Vagina (tissue), 2 donors: ENCODE measurements at places on chromosomes 5 and 9.
A peak's percentile ranks its signal among the peaks of the same experiment; 100 is the strongest.

- DNase-seq: no peak
These were observed 23.7 kb downstream of the TRAF1 start for GRCh38 chr9:120902569-120903535.

DNA sequence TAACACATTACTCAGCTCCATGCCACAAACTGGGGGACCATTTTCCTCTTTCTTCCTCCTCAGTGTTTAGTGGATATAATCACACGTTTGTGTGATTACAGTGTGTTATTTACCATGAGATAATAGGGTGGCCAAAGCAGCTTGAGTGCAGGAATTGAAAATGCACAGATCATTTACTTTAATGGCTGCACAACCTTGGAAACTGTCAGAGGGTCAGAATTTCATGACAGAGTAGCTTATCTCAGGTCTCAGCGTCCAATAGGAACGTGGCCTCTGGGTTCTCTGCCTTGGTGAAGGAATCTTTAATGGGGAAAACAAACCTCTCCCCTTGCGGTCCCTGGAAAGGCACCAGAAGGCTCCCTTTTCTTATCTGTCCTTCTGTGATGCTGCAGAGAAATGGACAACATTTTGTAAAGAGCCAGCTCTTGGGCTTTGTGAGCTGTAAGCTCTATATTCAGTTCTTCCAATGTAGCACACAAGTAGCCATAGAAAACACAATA is 87.4 kb upstream of the CD180 start:
- no peak for DNase-seq

DNA sequence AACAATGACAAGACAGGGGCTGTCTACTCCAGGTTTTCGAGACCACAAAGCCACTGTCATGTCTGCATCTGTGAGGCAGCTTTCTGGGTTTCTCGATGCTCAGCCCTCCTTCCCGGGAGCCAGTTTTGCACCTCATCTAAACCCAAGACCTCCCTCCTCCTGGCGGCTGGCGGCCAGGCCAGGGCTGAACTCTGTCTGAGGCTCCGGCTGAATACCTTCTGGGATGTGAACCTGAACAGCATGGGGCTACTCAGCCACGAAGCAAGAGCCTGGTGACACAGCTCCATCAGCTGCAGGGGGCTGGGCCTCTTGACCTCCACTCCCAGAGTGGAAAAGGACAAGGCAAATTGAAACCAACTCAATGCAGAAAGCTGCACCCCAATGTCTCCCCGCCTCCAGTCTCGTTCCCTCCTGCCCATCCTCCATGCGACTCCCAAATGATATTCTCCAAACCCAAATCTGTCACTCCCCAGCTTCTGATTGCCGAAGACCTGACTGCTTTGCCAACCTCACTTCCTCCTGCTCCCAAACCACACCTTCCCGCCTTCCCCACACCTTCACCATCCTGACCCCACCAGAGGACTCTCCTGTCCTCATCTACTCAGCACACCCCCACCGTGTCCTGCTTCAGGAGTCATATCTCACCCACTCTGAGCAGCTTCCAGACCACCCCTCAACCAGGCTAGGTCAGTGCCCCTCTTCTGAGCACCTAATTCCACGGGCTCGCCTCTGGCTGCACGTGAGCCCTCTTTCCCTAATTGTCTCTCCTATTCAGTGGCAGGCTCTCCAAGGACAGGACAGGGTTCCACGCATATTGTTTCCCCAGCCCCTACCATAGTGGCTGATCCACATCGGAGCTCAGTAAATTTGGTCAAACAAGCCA is 4.5 kb downstream of the ANKS6 start:
- peak; percentile 84 for DNase-seq

- DNase-seq: no peak
These were observed 93.6 kb downstream of the ARHGEF28 start for GRCh38 chr5:73719632-73720031.

- DNase-seq: peak; percentile 80
These were observed 5.3 kb upstream of the SLC25A48 start for GRCh38 chr5:135829179-135829578.

GRCh38 chr5:84861306-84861705 is 476.6 kb upstream of the EDIL3 start:
- DNase-seq: no peak

DNA sequence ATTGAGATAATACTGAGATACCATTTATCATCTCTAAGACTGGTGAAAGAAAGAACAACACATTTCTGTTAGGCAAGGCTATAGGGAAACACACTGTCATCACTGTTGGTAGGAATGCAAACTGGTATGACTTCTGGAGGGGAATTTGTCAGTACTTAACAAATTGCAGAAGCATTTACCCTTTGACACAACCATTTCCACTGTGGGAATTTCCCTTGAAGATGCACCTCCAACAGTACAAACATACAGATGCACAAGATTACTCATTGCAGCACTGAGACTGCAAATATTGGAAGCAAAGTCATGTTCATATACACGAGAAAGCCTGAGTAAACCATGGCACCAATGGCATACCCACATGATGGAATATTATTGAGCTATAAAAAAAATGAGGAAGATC is 17.6 kb downstream of the GM2A start:
- DNase-seq: no peak

DNA sequence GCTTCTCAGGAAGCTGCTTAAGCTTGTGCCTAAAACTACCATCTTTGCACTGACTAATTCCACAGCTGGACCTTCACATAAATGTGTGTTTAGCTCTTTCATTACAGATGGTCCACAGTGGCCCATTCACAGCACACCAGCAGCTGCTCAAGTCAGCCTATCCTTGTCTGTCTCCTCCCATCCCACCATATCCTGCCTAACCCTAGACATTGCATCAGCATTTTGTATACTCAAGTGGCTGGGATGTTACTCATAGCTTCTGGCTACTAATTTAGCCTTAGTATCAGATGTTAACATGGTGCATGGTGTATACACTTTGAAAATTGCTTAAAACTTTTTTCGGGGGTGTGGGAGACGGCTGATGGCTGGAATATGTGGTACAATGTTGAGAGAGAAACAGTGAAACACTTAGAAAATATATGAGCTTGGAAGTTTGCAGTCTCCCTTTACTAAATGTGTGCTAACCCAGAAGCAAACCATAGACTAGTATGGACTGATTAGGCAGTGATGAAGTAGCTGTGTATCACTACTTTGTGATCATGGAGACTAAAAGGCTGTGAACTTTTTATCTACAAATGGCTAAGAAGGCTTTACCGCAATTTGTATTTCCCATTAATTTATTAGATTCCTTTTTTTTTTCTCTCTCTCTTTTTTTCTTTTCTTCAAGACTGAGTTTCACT is 83.1 kb downstream of the JMY start:
- DNase-seq: no peak

DNA sequence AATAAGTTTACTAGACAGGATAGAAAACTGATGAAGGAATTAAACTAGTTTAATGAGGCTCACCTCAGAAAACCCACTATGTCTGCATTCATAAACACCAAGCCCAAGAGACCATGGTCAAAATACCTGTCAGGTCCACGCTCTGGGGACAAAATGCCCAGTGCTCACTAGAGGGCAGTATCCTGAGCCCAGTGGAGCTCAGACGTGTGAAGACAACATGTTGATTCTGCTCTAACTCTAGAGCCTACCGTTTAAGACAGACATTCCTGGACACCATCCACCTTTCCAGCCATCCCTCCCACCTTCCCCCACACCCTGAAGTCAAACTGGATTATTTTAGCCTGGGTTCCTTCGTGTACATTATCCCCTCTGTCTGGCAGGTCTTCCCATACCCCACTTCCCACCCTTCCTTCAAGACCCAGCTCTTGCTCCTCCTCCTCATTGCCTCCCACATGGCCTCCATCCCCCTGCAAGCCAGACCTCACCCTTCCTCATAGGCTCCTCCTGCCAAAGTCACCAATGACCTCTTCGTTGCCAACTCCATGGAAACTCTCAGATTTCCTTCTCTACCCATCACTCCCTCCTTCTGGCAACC is 142.3 kb upstream of the FSTL4 start:
- peak; percentile 46 for DNase-seq

GRCh38 chr5:128002425-128002824 is 81.1 kb upstream of the SLC12A2 start:
- DNase-seq: no peak
